NCI-H2081 treated with DMSO at 0.1 percent for 48 hours (cell line): ENCODE measurements at places on chromosomes 12 and 14.

- DNase-seq = no peak
Observed at GRCh38 chr12:19550626-19551025, 111.3 kb downstream of the AEBP2 start.

DNA sequence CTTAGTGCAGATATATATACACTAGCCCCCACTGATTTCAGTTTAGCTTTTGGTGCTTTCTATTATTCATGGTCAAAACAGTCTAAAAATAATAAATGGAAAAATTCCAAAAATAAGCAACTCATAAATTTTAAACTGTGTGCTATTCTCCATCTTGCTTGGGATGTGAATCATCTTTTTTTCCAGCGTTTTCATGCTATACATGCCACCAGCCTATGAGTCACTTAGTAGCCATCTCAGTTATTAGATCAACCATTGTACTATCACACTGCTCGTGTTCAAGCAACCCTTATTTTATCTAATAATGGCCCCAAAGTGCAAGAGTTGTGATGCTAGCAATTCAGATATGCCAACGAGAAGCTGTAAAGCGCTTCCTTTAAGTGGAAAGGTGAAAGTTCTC lies 73.9 kb upstream of the KRR1 start:
- no peak for DNase-seq

DNA sequence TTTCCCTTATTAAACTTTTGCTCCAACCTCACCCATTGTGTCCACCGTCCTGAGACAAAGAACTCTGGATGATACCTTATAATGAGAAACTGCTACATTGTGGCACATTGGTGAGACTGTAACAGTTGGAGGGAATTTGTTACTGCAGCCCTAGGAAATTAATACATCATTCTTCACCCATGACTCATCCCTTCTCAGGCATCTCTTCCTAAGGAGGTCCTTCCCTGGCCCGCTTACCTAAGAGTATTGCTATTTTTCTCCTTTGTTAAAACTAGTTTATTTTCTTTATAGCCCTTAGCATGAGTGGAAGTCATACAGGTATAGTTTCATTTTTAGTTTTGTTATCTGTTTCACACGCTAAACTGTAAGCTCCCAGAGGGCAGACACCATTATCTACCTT lies 87.1 kb downstream of the TMEM260 start:
- DNase-seq = no peak

DNA sequence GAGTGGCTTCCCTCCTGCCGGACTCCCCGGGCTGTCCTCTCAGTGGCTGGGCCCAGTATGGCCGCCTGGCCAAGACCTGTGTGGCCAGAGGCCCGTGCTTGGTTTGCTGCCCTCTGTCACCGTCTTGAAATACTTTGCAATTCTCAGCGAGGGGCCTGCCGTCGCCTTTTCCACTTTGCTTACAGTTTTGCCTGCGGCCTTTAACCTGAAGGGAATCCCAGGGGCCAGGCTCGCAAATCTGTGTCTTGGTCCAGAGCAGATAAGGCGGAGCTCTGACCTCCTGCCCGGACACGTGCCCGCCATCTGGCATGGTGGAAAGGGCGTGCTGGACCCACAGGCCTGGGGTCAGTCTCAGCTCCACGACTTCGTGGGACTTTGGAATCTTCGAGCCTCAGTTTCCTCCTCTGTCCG lies 10.9 kb upstream of the AMN start:
- no peak for DNase-seq

GRCh38 chr12:51321882-51322281 lies 2.1 kb downstream of the BIN2 start:
- no peak for DNase-seq

- no peak for DNase-seq
Observed at GRCh38 chr12:102513272-102513671, 32.9 kb upstream of the IGF1 start.

GRCh38 chr12:79858518-79858917 lies 76.4 kb downstream of the PPP1R12A start:
- DNase-seq = no peak

GRCh38 chr12:79678306-79678705 lies 12.5 kb downstream of the PAWR start:
- no peak for DNase-seq

DNA sequence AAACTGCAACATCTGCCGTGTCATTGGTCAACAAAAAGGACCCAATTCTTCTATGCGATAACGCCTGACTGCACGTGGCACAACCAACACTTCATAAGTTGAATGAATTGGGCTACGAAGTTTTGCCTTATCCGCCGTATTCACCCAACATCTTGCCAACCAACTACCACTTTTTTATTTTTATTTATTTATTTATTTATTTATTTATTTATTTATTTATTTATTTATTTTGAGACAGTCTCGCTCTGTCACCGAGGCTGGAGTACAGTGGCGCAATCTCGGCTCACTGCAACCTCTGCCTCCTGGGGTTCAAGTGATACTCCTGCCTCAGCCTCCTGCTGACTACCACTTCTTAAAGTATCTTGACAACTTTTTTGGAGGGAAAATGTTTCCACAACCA lies 127.4 kb downstream of the RASSF9 start:
- DNase-seq = no peak

- DNase-seq = no peak
Observed at GRCh38 chr14:59823179-59823578, 47.4 kb downstream of the RTN1 start.

DNA sequence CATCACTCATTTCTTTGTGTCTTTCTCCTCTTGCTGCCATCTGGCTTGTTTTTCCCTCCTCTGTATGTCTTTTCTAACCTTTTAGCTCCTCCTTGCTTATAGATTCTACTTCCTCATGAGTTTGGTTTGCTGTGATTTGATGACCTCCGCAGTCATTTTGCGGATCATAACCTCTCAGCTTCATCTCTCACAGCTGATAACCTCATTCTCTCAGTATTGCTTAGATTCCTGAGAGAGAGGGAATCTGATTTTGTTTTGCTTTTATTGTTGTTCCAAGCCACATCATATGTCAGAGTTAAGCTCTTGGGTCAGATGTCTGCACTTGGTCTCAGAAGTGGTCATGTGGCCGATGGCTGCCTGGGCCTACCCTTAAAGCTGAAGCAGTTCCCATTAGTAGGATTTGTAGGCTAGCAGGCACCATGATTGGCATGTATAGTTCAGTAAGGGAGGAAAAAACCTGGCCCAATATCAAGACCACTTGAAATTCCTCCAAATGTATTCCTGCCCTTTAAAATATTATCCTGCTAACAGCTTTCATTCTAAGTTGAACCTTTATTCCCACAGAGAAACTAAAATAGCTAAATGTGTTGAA lies 13.5 kb downstream of the ZNF664 start:
- no peak for DNase-seq

GRCh38 chr12:79512068-79512467 lies 178.7 kb downstream of the PAWR start:
- no peak for DNase-seq

GRCh38 chr14:30848449-30849240 lies 25.7 kb upstream of the COCH start:
- no peak for DNase-seq

- DNase-seq = no peak
Observed at GRCh38 chr12:41661141-41661765, 473.1 kb downstream of the PDZRN4 start.
